K562 (cell line): ENCODE measurements at places on chromosomes 6 and 20. TPM values are rescaled to one million over a fixed set of nuclear protein-coding genes. Genes with fewer than 3 reads are reported as not detected.

- peak; percentile 23 for DNase-seq
Observed at GRCh38 chr6:125188037-125188436, 34.5 kb downstream of the TPD52L1 start.

DNA sequence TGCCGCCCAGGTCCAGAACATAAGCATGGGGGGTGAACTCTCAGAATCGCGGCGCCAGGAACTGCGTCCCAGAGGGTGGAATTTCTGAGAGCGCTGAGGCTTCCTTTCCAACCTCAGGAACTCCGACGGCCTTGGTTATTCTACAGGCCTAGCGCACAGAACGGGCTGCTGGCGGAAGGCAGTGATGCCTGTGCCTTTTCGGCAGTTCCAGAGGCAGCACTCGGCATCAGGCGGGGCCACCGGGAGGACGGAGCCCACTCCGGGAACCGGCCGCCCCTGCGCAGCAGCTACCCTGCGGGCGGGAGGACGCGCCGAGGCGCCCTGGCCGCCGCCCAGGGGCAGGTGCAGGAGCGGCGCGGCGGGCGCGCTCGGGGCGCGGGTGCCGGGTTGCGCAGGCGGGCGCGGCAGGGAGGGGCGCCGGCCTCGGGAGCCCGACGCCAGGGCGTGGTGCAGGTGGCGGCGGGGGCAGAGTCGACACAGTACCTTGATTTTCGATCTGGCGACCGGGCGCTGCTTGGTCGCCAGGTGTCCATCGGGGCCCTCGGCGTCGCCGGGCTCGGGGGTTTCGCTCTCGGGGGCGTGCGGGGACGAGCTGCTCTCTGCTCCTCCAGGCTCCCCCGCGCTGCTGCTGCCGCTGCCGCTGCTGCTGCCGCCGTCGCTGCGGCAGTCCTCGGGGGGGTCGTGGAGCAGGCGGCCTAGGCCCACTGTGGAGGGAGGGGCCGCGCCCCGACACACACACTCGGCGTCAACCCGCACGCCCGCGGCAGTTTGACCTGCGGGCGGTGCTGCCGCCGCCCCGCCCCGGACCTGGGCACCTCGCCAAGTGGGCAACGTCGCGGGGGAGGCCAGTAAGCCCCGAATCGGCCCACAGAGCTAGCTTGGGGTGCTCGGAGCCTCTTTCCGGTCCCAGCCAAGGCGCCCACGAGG, 1.3 kb downstream of the OVOL2 start:
- no peak for DNase-seq

DNA sequence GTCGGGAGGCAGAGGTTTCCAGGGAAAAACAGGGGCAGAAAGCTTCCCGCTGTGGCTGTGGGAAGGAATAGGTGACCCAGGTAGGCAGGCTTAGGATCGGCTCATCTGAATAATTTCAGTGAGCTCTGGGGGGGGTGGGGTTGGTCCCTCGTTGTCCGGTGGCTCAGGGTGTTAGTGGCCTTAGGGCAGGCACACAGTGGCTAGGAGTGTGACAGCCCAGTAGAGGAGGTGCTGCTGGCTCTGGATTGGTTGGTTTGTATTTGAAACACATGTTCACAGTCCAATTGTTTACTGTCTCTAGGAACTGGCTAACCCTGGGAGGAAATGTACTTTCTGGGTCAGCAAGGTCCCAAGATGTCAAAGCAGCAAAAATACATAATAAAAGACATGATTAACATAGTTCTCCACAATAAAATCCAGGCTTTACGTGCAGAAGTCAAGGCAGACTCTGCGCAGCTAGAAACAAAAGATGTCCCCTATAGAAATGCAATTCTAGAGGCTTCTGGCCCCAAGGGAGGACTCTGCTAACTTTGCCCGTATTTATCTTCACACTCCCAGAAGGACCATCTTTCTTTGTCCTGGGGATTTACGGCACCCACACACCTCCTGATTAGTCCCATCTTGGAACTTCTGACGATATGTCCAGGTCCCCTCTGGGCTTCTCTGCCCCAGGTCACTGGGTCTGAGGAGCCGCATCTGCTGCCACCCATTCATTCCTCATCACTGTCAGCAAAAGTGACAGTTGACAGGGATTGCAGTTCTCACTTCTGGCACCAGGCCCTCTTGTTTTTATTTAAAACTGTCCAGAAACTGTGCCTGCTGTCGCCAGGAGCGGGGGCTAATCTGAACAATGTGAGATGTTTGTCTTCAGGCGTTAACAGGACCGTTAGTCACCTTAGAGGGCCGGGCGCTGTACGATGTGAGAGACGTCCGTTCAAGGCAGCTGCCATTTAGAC, 18.7 kb downstream of the MOCS3 start:
- DNase-seq = no peak

- no peak for DNase-seq
Observed at GRCh38 chr20:21101932-21102575, 4.1 kb downstream of the LINC00237 start.

- DNase-seq = peak; percentile 79
Observed at GRCh38 chr20:44388466-44389023, 33.0 kb downstream of the HNF4A start.

DNA sequence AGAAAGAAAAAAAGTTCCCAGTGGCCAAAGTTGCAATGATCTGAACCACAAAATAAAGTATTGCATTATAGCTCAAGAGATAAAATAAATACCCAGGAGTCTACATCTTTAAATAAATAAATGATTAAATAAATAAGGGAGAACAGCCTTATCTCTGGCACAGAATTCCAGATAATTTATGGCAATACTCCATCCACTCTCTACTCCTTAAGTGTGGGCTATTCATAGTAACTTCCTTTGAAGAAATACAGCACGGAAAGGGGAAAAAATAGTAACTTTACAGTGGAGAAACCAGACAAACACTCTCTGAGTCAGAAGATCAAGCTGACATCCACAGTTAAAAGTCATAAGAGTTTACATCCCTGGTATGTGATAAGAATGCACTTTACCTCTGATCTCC, 11.6 kb downstream of the AURKA start:
- DNase-seq = no peak

The ELOVL2 gene
- polyA plus RNA-seq = 0.17 and 0.23 TPM in 2 replicates
